ENCODE measurements at places on chromosomes 2 and 18.

- DNase-seq: no peak
Observed at GRCh38 chr2:220167956-220168355, 540.5 kb downstream of the SLC4A3 start.

- DNase-seq: peak; percentile 73
Observed at GRCh38 chr2:214519258-214519818, 108.5 kb downstream of the VWC2L start.

DNA sequence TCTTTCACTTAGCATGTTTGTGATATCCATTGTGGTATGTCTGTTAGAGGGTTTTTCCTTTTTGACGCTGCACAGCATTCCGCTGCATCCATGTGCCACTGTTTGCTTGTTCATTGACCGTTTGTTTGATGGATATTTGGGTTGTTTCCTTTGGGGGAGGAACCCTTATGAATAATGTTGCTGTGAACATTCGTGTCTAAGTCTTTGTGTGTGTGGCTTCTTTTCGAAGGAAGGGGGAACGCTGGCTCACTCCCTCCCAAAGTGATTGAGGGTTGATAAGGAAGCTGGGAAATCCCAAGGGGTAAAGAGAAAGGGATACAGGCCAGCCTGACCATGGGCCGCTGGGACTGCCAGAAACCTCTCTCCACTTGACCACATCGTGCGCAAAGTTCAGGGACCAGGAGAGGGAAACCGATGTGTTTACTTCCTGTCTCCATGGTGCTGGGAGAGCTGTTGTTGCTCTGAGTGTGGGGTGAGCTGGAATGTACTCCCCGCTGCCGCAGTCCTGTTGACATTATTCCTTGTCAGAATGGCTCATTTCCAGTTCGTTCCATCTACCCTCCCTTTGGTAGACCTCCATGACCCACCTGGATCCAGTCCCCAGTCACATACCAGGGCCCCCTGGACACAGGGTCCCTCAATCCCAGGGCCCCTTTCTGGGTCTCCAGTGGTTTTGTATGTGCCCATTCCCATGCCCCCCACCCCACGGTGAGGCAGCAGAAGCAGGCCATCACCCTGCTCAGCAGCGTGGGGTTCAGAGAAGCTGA lies 39.6 kb downstream of the HS1BP3 start:
- peak; percentile 39 for DNase-seq

DNA sequence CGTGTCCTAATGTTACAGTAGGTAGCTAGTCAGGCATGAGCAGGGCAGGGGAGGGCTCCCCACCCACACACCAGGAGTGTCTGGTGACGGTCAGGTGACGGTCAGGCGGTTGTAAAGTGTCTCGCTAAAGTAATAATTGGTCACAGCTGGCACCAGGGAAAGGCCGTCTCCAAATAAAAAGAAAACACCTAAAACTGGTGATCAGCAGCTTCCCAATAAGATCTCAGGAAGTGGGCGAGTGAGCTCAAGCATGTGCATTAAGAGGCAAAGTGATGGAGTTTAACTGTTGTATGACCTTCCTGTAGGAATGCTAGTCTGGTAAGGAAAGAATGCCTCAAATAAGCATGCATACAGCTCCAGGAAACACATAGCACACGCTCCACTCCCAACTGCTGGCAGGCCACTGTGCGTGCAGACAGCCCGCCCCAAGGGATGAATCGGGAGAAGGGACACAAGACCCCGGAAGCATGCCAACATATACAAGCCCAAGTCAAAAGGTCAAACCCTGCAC lies 177.1 kb downstream of the RNF144A start:
- no peak for DNase-seq

GRCh38 chr2:190318931-190319554 lies 583 bp downstream of the HIBCH start:
- DNase-seq: peak; percentile 41

GRCh38 chr2:230256733-230257332 lies 31.3 kb downstream of the SP140 start:
- no peak for DNase-seq

GRCh38 chr18:57802213-57803102 lies 657 bp downstream of the ATP8B1 start:
- DNase-seq: peak; percentile 71

- DNase-seq: peak; percentile 77
Observed at GRCh38 chr2:208466151-208466919, 59.7 kb downstream of the PTH2R start.

GRCh38 chr2:64352292-64352691 lies 101.7 kb upstream of the LGALSL start:
- no peak for DNase-seq

DNA sequence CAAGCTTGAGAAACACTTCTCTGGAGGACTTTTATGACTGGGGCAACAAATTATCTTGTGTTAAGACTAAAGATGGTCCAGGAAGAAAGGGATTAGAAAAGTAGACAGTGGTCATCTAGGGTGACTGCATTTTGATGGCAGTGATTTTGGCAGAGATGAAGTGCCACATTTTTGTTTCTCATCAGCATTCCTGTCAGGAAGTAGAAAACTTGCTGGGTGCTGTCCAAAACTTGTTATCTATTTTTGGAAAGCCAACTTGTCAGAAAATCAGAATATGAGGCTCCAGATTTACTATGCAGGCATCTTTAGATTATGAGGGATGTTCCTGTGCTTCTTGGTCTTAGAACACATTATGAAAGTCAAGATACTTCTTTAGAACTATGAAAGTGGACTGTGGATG lies 29.0 kb upstream of the CALCRL start:
- DNase-seq: no peak

DNA sequence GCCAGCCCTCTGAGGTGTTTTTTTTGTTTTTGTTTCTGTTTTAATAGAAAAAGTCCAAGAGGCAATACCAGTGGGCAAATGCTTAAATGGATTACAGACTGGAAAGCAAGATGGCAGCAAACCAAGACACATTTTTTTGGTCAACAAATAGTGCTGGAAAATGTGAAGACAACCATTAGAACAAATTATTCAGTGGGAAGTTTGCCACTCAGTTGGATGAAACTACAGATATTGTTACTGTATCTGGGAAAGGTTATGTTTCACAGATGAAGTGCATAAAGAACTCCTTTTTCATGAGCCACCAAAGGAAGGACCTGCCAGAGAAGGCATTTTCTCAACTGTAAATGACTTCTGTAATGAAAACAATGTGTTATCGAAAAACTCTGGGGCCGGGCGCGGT lies 93.0 kb upstream of the ODC1 start:
- DNase-seq: no peak

- DNase-seq: peak; percentile 37
Observed at GRCh38 chr2:232487385-232488096, at the start of gene ECEL1. Gene ECEL1, minus strand, starts transcription at chr2:232487834. Its CDS starts 1,181 bp downstream, at chr2:232486653.

GRCh38 chr2:120393456-120393855 lies 47.5 kb downstream of the INHBB start:
- DNase-seq: no peak

DNA sequence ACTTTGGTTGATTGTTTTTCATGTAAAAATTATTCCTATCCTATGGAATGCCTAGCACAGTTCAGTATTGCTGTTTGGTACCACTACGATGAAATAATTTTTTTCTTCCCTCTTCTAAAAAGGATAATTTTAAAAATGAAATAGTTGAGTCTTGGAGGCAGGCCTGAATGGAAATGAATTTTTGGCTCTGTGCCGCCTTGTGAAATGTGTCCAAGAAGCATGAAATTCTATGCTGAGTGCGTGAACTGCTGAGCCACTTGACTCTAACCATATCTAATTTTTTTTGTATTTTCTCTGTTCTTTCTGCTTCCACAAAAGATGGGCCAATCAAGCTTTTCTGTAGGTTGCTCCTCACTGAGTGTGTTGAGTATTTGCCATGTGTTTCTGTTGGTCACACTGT lies 95.0 kb downstream of the PRPF40A start:
- DNase-seq: no peak

DNA sequence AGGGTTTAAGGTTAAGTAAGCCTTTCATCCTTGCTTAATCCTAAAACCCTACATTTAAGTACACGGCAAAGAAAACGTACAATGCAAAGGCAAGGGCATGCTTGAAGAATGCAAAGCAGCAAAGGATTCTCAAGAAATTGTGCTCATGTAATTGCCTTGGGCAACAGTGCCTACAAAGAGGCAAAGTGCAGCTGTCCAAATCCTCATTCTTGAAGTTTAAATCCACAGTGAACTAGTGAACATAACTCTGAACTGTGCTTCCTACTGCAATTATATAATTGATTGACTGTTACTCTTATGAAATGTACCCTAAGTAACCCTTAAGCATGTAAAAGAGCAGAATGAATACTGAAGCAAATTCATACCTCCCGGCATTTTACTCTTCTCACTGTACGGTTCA lies 85.4 kb downstream of the MAP3K20 start:
- no peak for DNase-seq

DNA sequence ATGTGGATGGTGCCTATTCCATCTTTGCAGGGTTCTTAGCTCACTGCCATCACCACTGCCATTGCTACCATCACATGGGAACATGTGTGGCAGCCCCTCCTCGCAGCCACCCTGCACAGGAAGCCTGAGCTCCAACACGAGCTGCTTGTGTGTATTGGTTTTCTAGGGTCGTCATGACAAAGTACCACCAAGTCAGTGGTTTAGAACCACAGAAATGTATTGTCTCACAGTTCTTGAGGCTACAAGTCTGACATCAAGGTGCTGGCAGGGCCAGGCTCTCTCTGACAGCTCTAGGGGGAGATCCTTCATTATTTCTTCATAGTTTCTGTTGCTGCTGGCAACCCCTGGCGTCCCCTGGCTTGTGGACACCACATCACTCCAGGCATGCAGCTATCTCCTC lies 10.3 kb upstream of the IL1R2 start:
- DNase-seq: no peak
